Activated T-cell treated with anti-CD3 and anti-CD28 coated beads for 4 hours (primary cell): ENCODE measurements at places on chromosomes 2 and 18.

DNA sequence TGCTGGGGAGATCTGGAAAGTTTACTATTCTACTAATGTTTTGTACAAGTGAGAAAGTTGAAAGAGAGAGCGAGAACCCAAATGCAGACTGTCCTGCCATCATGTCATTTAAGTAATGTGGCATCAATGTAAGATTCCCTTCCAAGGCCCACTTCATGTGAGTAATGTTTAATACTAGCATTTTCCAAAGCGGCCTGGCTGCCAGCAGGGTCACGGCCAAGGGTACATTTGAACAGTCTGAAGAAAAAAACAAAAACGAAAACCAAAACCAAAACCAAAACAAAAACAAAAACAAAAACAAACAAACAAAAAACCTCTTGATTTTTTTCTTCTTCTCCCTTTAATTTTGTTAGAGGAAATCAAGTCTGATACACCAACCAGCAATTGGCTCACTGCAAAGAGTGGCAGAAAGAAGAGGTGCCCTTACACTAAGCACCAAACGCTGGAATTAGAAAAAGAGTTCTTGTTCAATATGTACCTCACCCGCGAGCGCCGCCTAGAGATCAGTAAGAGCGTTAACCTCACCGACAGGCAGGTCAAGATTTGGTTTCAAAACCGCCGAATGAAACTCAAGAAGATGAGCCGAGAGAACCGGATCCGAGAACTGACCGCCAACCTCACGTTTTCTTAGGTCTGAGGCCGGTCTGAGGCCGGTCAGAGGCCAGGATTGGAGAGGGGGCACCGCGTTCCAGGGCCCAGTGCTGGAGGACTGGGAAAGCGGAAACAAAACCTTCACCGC is 2.2 kb downstream of the HOXD10 start:
- no peak for DNase-seq

DNA sequence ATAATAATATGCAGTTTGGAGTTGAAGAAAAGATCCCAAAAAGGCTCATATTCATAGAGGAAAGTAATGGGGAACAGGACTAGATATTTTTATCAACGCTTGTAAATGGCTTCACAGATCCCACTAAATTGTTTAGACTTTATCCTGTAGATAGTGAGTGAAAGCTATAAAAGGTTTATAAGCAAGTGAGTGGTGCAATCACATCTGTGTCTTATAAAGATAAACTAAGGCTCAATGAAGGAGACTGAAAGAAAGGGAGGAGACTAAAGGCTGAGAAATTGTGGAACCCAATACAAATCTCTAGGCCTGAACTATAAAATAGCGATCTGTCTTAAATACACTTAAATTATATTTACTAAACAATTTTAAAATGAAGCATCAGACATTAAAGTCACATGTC is 7.7 kb downstream of the SP3 start:
- no peak for DNase-seq

DNA sequence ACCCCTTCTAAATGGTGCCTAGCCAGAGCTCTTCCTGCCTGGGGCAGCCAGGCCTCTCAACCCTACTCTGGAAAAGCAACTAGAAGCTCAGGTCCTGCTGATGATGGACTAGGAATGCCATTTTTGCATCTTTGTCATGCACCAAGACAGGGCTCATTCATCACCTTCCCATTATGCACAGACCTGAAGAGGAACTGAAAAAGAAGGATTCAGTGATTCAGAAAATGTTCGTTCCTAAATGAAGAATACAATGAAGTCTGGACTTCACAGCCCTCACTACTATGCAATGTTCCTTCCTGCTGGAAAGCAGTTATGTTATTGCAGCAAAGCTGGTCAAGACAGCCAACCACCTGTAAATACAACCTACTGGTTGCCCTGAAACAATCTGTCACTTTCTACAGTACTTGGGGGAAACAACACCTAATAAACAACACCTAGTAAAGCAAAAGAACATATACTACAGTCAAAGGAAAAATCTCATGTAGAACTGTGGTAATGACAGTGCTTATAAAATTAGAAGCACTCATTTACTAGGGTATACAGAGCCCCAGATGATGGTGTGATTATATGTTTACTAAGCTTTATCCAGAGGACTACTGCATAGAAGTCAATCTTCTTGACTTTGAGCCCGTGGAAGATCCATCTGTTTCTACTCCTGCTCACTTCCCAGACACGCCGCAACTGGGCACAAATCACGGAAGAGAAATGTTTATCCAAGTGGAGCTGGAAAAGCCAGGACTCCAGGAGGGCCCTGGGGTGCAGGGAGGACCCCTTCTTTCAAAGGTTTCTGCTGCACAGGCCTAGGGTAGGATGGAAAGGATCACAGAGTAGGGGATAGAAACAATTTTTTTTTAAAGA is 103.1 kb upstream of the THOC1 start:
- no peak for DNase-seq

- DNase-seq = no peak
These were observed 146.0 kb downstream of the SETBP1 start for GRCh38 chr18:44826418-44827259.
